ENCODE measurements at places on chromosomes 16 and 17.
A peak's percentile ranks its signal among the peaks of the same experiment; 100 is the strongest.

GRCh38 chr16:79750311-79750710 is 149.8 kb upstream of the MAF start:
- DNase-seq: no peak

DNA sequence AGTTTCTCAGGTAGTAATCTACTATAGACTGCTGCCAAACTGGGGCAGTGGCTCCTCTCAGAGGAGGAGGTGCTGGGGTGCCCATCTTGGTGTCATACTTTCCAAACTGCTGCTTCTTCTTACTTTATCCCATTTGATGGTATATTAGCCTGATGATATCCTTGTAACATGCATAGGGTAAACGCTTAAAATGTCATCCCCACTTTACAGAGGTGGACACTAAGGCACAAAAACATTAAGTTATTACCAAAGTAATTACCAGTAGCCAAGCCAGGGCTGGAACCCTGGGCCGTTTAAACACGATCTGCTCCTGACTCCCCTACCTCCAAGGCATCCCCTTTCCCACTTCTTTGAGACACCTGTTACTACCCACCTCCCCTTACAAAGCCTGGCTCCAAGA is 37.8 kb upstream of the CSNK2A2 start:
- no peak for DNase-seq

DNA sequence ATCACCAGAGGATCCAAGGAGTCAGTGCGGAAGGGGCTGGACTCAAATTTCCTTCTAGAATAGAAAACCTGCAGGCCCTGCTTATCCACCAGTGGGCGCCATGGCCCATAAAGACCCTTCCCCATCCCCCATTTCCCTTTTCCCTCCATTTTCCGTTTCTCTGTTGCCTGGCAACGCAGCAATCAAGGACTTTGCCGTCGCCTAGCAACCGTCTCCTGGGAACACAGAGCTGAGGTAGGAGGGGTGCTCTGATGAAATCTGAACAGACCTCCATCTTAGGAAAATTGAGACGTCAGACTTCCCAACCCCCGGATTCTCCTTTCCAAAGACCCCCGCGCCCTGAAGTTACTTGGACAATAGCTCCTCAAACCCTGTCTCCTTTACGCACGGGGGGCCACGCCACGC is 5.7 kb downstream of the DLG4 start:
- no peak for DNase-seq

GRCh38 chr17:75182569-75183436 is at the start of gene SUMO2:
TSS of gene SUMO2 (minus strand) at chr17:75182959. CDS start at chr17:75182834, 125 bp downstream.
- peak; percentile 88 for DNase-seq

DNA sequence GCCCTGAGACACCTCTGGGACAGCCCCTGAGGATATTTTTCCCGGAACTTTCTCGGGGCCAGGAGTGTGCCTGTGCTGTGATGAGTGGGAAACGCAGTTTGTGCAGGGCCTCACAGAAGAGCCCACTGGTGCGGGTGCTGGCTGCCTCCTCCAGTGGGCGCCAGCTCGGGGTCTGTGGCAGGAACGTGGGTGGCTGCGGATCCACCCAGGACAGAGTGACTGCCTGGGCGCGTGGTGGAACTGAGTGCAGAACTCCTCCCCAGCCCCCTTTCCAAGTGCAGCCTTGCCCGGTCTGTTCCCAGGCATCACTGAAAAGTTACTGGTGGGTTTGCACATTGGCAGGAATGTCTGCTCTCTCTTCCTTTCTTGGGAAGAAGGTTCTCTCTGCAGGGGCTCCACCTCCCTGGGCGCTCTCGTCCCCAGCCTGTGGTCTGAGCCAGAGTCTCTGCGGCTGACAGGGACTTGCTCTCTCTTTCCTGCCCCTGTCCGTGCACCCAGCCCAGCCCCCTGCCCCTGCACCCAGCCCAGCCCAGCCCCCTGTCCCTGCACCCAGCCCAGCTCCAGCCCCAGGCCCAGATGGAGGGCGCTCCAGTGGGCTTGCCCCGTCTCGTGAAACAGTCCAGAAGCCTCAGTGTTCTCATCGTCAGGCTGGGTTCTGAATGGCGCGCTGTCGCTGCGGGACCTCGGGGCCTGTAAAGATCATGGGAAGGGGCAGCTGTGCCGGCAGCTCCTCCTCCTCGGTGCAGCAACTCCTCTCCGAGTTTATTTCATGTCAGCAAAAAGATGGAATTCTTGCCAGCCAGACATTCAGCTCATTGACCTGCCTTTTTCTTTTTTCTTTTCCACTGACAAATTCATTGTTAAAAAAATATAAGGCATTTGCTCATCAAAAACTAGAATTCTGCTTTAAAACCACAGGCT is 117.5 kb downstream of the BANP start:
- DNase-seq: no peak

DNA sequence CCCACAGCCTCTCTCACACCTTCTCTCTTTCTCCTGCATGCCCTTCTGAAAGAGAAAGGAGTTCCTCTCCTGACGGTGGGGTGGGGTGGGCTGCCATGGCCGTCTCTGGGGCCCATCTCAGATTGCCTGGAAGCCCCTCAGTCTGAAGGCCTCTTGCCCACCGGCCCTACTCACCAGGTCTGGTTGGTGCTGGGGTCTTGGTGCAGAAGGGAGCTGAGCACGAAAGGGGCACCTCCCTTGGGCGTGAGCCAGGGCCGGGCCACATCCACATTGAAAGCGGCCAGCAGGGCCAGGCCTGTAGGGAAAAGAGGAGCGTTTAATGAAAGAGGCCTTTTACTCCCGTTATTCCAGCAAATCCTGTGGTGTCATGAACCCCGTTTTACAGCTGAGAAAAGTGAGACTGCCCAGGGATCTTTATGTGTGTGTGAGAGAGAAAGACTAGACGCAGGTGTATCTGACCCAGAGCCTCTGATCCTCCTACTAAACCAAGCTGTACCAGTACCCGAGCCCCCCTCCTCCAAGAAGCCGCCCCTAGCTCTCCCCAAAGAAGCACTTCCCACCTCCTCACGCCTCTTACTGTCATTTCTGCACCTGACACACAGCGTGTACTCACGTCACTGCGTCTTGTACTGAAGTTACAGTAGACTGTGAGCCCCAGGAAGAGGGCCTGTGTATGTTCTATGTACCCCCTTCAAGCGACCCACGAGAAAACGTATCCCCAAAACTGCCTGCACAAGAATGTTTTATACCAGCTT is 23.4 kb downstream of the ITGAE start:
- no peak for DNase-seq

DNA sequence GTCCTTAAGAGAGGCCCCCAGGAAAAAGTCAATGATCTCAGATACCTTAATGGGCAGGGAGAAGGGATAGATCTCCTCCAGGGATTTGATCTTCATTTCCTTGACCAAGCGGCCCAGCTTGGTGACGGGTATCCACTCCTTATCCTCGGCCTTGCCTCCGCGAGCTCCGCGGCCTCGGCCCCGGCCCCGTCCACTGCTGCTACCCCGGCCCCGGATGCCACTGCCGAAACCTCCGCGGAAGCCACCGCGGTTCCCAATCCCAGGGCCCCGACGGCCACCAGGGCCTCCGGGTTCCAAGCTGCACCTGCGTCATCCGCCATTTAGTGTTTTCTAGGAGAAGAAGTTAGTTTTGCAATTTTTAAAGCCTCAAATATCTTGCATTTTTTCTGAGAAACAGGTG is 65.2 kb upstream of the KIF2B start:
- no peak for DNase-seq

Data from stimulated activated CD4-positive, alpha-beta T cell treated with anti-CD3 and anti-CD28 coated beads, Interleukin-1b, Interleukin-23, amount 100 ng/mL, for 24 hours (primary cell).